ENCODE measurements at places on chromosomes 5 and 9.

GRCh38 chr5:111945535-111945934 is 188.5 kb upstream of the NREP start:
- no peaks in the 10 kb centered on the region for H3K36me3 ChIP-seq
- no peak overlapping the region for H3K27ac ChIP-seq
- no peaks in the 10 kb centered on the region for H3K27me3 ChIP-seq
- H3K4me1 ChIP-seq: no peaks in the 10 kb centered on the region
- no peak for DNase-seq
- no peak overlapping the region for H3K4me3 ChIP-seq

DNA sequence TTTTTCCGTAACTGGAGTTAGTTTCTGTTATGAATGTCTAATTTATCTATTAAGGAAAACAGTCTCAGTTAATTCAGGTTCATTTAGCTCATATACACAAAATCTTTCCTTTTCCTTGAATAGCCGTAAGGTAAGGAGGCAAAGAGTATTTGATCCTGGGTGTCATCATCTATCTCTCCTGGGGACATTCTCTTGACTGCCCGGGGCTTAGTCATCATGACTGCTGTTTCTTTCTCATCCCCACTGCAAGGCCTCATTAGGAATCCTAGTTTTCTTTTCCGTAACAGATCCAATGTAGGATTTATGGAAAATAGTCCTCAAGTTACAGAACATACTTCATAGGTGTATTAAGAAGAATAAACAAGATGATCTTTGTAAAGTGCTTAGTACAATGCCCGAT is 134.9 kb upstream of the CHD1 start:
- no peaks in the 10 kb centered on the region for H3K36me3 ChIP-seq
- H3K27me3 ChIP-seq: no peaks in the 10 kb centered on the region
- no peak for DNase-seq

GRCh38 chr5:6678385-6678784 is 34.8 kb upstream of the TENT4A start:
- DNase-seq: no peak
- H3K4me1 ChIP-seq: no peaks in the 10 kb centered on the region
- no peaks in the 10 kb centered on the region for H3K36me3 ChIP-seq
- no peak overlapping the region for H3K4me3 ChIP-seq
- no peak overlapping the region for H3K27ac ChIP-seq
- no peaks in the 10 kb centered on the region for H3K27me3 ChIP-seq

DNA sequence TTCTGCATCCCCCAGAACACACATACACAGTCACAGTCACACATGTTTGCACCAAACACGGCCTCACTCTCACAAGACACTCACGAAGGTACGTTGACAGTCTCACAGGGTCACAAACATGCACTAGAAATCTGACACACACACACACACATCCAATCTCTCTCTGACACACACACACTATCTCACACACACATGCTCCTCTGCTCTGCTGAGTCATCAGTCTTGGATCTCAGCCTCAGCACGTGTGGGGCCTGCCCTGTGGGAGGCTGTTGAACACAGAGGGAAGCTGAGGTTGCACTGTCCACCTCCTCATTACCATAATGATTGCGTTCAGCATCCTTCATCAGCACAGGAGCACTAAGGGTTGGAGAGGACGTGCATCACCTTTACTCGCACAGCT is 188.8 kb downstream of the MTRR start:
- no peak overlapping the region for H3K4me3 ChIP-seq
- H3K27me3 ChIP-seq: no peaks in the 10 kb centered on the region
- H3K4me1 ChIP-seq: no peaks in the 10 kb centered on the region
- no peak overlapping the region for H3K27ac ChIP-seq
- no peaks in the 10 kb centered on the region for H3K36me3 ChIP-seq

DNA sequence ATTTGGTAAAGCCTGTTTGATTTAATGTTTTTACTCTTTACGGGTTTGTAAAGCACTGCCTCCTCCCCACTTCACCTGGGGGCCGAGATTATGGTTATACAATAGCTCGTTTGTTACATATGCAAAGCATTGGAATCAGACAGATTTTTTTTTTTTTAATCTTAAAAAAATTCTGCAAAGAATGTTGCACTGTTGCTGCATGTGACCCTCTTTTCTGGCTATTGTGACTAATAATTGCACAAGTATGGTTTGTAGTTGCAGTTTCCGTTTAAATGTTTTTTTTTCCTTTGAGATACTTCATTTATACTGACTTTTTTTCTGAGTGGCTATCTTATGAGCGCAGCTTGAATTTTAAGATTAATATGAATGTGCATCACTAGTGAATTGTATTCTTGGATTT is 165.3 kb downstream of the KDM4C start:
- no peak for DNase-seq
- no peaks in the 10 kb centered on the region for H3K36me3 ChIP-seq
- no peaks in the 10 kb centered on the region for H3K4me1 ChIP-seq
- no peak overlapping the region for H3K27ac ChIP-seq
- no peak overlapping the region for H3K4me3 ChIP-seq
- H3K27me3 ChIP-seq: no peaks in the 10 kb centered on the region

All from upper lobe of left lung (tissue), 6 donors.